ENCODE measurements at places on chromosomes 1 and 21.

GRCh38 chr1:158049853-158050252 lies 56.4 kb downstream of the KIRREL1 start:
- no peak for DNase-seq

DNA sequence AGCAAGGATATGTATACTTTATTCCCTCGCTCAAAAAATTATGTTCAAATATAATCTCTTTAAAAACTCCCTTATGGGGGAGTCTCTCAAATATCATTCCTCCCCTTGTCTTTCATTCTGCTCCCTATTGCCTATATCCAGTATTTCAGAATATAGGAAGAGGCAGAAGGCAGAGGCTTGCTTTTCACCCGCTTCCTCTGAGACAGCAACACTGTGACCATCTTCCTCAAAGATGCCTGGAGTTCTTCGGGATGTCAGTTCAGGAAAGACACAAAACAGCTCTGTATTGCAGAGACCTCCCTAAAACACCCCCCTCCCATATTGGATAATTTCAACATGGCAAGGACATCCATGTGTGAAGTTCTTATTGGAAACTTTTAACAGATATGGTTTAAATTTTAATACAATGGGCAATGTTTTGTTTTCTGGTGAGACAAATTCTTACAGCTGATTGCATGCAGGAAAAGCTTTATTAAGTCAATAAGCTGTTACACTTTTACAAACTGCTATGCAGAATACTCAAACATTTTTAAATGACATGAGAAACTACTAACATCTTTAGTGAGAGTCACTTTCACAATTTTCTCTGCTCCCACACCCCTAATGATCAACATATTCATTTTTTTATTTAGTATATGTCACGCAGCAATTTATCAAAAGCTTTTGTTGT lies 4.8 kb downstream of the DIRAS3 start:
- no peak for DNase-seq

DNA sequence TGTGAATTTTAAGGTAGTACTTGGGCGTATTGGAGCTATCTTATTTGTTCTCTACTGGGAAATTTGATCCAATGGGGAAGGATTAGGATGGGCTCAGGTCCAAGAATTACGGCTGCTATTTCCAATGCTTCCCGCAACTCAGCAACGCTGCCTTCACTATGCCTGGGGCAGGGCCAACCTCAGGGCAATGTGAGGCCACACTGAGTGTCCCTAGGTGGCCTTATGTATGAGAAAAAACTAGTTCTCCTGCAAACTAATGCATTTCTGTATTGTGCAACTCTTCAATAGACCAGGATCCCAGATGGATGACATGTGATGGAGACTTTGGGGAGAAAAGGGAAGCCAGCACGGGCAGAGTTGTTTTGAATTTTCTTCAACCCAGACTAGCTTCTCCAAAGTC lies 168.1 kb downstream of the DUSP10 start:
- DNase-seq: no peak

DNA sequence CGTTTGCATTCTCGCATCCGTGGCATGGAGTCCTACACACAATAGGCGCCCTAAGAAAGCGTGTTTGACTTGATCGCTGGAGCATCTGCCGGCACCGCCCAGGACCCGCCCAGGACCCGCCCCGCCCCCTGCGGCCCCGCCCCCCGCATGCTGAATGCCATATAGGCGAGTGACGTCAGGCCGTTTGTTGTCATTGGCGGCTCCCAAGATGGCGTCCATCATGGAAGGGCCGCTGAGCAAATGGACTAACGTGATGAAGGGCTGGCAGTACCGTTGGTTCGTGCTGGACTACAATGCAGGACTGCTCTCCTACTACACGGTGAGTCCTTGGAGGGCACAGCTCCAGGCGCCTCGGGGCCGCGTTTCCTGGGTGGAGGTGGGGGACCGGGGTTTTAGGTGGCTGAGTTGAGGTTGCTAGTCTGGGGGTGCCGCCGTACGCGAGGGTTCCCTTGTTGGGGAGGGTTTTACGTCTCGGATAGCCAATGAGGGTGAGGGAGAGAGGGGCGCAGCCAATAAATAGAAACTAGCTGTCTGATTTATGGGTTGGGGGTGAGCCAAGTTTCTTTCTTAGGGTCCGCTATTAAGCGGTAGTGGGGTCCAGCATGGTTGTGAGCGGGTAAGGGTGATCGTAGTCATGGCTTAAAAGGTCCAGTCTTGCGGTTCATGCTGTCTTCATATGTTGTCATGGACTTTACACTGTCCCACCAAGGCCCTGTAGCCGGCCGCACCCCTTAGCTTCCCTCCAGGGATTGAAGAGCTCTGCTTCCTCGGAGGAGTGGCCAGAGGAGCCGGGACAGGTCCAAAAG lies at the start of gene OSBPL9:
OSBPL9 (plus strand) TSS at position 190 of the 806 bp plus-strand sequence; CDS start at position 209, 19 bp downstream.
- peak; percentile 89 for DNase-seq

DNA sequence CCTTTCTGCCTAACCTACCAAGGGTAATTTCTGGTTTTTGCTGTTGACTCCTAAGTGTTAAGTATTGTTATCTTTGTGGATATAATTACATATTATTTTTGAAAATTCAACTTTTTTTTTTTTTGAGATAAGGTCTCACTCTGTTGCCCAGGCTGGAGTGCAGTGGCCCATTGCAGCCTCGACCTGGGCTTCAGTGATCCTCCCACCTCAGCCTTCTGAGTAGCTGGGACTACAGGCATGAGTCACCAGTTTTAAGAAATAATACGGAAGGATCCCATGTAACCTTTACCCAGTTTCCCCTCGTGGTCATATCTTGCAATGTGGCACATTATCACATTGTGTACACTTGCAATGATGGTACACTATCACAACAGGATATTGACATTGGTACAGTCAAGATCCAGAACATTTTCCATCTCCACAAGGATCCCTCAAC lies 3.1 kb downstream of the CHD1L start:
- peak; percentile 21 for DNase-seq

GRCh38 chr1:47906009-47906432 lies 91.2 kb downstream of the TRABD2B start:
- no peak for DNase-seq

GRCh38 chr1:189357317-189357716 lies 1120.3 kb downstream of the BRINP3 start:
- no peak for DNase-seq

DNA sequence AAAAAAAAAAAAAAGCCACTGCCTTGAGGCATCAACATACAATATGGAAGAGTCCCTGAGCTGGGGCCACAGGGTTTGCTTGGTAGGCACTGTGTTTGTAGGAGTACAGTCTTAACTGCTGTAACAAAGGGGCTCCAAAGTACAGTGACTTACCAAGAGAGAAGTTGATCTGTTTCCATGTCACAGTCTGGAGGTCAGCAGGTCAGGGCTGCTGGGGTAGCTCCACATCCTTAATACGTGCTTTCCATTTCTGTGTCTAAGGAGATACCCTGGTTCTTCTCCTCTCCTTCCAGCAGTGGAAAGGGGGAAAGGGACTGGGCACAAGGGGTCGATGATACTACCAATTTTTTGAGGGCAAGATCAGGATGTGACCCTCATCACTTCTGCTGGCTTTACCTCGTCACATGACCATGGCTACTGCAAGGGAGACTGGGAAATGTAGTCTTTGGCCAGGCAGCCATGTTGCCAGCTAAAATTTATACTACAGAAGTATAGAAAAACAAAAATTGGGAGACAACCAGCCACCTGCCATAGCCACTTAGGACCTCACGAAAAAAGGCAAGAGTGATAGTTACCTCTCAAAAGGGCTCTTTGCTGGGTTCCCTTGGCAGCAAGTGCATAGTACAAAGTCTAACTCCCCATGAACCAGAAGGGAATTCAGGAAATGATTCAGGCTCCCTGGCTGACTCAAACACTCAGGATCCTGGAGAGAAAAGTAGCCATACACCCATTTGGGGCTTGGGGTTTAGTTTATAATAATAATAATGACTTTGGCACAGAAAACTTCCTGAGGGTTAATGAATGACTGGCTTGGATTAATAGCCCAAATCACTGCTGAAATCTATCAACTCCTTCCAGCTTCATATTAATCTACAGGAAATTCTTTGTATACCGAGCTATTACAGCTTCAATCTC lies 52.7 kb upstream of the ATP5PO start:
- DNase-seq: no peak

All from CD4-positive, alpha-beta T cell treated with Interleukin-15 for 4 hours (primary cell).